Calu3 (cell line): ENCODE measurements at places on chromosomes 11 and 22.

DNA sequence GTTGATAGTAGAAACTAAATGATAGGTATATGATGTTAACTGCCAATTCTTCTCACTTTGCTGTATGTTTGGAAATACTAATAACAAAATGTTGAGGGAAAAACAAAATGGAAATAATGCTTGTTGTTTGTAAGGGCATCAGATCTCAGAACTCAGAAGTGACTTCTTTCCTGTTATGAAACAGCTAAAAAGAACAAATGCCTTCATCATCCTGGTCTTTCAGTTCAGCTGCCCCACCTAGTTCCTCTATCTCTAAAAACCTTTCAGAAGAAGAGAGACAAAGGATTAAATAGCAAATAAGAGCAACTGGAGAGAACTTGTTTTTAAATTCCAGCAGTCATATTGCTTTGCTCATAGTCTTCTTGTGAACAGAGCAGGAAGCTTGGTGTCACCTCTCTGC is 345.3 kb upstream of the NCAM1 start:
- DNase-seq: no peak

DNA sequence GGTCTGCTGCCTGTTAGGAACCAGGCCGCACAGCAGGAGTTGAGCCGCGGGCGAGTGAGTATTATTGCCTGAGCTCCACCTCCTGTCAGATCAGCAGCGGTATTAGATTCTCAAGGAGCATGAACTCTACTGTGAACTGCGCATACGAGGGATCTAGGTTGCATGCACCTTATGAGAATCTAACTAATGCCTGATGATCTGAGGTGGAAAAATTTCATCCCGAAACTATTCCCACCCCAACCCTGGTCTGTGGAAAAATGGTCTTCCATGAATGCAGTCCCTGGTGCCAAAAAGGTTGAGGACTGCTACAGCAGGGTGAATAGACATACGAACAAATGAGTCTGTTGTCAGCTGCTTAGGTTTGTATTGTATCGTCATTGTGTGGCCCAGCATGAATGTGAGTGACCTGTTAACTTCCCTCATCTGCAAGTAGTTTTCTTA is 29.8 kb downstream of the RNF141 start:
- DNase-seq: no peak

DNA sequence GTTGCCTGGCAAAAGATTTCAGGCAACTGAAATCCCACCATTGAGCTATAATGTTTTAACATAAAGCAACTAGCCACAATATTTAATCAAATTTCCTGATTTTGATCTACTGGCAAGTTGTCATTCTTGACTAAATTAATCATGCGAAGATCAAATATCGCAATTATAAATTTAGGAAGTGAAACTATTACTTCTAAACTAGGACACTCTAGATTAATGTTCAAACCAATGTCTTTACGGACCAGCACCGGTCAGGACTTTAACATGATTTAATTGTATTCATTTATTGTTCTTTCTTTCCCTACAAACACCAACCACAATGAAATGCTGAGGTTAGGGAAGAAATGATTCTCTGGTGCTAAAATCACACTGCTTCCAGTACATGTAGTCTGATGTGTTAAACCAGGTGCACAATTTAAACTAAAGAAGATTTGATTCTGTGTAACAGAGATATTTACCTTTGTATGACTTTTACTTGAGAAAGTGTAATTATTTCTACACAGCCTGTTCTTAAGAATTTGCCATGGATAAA is 14.9 kb downstream of the GAS2 start:
- DNase-seq: no peak

DNA sequence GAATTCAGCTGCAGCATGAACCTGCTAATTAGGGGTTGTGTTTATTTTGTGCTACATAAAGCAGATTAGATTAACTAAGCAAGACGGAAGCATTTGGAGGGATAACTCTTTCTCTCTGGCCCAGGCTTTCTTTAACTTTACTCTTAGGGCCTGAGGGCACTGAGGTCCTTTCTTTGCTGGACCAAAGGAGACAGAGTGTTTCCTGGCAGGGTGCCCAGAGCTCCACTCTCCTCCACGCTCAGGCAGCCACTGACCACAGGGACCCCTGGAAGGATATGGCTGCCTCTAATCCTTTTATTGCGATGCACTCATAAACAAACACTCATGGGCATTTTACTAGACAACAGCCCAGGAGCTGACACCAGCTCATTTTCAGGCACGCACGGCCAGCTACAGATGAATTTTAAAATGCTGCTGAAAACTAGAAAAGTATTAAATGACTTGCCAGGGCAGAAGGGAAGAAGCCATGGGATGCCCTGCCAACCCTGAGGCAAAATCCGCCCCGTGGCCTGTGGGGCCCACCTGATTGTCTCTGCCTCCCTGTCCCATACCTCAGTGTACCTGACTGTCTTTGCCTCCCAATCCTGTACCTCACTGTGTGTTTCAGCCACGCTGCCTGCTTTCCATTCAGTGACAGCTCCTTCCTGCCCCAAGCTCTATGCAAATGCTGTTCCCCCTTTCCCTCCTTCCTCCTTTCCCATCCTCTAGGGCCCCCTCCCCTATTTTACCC is 192.6 kb upstream of the NAV2 start:
- DNase-seq: no peak

- DNase-seq: no peak
Observed at GRCh38 chr11:11311169-11311568, 41.9 kb downstream of the CSNK2A3 start.

DNA sequence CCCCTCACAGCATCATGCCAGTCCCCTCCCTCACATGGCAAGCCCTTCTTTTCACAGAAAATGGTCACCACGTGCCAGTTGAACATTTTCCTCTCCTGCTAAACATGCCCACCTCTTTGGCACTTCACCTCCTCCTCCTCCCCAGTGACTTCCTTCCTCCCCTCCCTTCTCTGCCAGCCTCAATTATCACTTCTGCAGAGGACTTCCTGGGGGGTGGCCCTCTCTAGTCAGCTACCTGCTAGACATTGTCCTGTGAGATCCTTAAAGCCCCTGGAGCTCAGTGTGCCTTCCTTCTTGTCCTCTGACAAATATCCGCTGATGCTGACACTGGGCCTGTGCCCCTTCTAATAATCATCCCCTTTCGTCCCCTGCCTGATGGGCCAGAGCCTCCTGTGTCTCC is 43.2 kb upstream of the E2F8 start:
- no peak for DNase-seq

DNA sequence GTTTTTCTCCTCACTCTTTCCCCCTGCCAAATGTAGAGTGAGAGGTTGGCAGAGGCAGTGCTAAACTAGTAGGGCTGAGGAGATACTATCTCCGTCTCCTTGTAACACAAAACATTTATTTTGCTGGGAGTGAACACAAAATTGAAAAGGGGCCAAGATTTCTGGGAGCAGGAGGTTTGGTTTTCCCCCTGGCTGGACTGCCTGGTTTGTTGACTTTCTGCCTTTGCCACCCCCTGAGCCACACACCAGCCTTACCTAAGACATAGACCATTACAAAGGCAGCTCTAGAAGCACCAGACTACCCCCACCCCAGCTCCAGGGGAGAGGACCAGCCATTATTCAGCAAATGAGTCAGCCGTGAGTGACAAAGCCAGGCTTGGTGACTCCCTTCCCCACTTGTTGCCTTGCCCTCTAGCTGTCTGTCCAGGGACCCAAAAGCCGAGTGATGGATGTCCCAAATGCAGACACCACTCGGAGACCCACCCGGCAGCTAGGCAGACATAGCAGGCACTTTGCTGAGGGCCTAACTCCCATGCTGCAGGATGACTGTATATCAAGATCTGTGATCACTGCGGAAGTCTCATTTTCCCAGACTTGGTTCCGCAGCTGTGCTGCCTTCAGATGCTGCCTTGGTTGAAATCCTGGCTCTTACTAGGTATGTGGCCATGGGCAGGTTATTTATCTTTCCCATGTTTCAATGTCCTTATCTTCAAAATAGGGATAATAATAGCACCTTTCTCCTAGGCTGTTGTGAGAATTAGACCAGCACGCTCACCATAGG is 17.7 kb upstream of the CDON start:
- DNase-seq: peak; percentile 41
